Activated naive CD4-positive, alpha-beta T cell treated with anti-CD3 and anti-CD28 coated beads, Interleukin-2, amount 10 ng/mL, durations not matched to agents 5 hours and 36 hours (primary cell): ENCODE measurements at places on chromosomes 3 and 15. TPM values are rescaled to one million over a fixed set of nuclear protein-coding genes. Genes with fewer than 3 reads are reported as not detected.

GP5 gene
- 5.2 TPM for total RNA-seq

AGBL1 gene
- total RNA-seq, result not detected

SCG5 gene
- 3.0 TPM for total RNA-seq

GRK7 gene
- total RNA-seq, result not detected

HESX1 gene
- total RNA-seq, result not detected

RPN1 gene
- 145 TPM for total RNA-seq

PCLAF gene
- 88.6 TPM for total RNA-seq

SLC12A1 gene
- not detected for total RNA-seq

FBXO40 gene
- total RNA-seq, result not detected

SLCO3A1 gene
- 38.8 TPM for total RNA-seq

EIF4E3 gene
- total RNA-seq, result 69.8 TPM

TRPM1 gene
- not detected for total RNA-seq

C2CD4B gene
- total RNA-seq, result not detected

KLHDC8B gene
- total RNA-seq, result 2.3 TPM

RAB6B gene
- not detected for total RNA-seq

SHISA5 gene
- total RNA-seq, result 151 TPM

SH2D7 gene
- total RNA-seq, result not detected

CPLX3 gene
- 0.12 TPM for total RNA-seq

SOX14 gene
- total RNA-seq, result not detected

KNL1 gene
- 40.6 TPM for total RNA-seq

SCAMP5 gene
- total RNA-seq, result 0.24 TPM

ATP13A5 gene
- total RNA-seq, result not detected

HHLA2 gene
- 15.7 TPM for total RNA-seq

SERINC4 gene
- total RNA-seq, result 0.24 TPM

LRRC15 gene
- total RNA-seq, result not detected

WDR82 gene
- 141 TPM for total RNA-seq

CLDN1 gene
- not detected for total RNA-seq

RTP3 gene
- not detected for total RNA-seq

GLCE gene
- total RNA-seq, result 3.9 TPM

COX17 gene
- 44.9 TPM for total RNA-seq

PRKCD gene
- 19.7 TPM for total RNA-seq

IGF2BP2 gene
- 0.20 TPM for total RNA-seq

CPOX gene
- total RNA-seq, result 63.1 TPM

COL7A1 gene
- total RNA-seq, result 0.60 TPM

SEMA3B gene
- total RNA-seq, result 0.34 TPM

CD200 gene
- total RNA-seq, result 8.6 TPM

CCK gene
- total RNA-seq, result not detected

TUSC7 gene
- total RNA-seq, result not detected

AP3S2 gene
- total RNA-seq, result 21.6 TPM

C3orf85 gene
- total RNA-seq, result not detected

ASB14 gene
- total RNA-seq, result not detected

CORO2B gene
- not detected for total RNA-seq

CLEC3B gene
- 0.41 TPM for total RNA-seq

CPNE4 gene
- total RNA-seq, result not detected

BNC1 gene
- not detected for total RNA-seq

IGF1R gene
- 23.8 TPM for total RNA-seq
